NCI-H2171 treated with DMSO at 0.1 percent for 48 hours (cell line): ENCODE measurements at places on chromosomes 11 and 22.

DNA sequence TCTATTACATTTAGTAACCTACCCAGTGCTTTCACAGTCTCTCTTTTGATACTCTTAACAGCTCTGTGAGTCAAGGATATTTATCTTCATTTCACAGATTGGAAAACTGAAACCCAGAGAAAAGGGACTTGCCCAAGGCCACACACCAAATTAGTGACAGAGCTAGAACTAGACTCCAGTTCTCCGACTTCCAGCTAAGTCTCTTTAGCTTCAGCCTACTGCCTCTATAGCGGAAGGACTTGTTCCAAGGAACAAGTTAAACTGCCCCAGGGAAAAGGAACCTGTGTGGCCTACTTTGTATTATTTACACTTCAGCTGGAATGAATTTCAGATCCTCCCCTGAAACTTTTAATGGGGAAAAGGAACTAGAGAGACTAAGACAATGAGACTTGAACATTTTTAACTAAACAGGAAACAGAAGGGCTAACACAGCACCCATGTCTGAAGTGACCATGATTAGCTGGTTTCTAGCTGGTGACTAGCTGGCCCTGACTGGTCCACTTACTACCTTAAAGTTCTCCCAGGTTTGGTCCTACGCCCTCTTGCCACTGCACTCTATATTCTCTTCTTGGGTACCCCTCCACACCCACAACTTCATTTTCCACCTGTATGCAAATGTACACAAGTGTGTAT, 1.3 kb downstream of the LRRC51 start:
- DNase-seq, result no peak

DNA sequence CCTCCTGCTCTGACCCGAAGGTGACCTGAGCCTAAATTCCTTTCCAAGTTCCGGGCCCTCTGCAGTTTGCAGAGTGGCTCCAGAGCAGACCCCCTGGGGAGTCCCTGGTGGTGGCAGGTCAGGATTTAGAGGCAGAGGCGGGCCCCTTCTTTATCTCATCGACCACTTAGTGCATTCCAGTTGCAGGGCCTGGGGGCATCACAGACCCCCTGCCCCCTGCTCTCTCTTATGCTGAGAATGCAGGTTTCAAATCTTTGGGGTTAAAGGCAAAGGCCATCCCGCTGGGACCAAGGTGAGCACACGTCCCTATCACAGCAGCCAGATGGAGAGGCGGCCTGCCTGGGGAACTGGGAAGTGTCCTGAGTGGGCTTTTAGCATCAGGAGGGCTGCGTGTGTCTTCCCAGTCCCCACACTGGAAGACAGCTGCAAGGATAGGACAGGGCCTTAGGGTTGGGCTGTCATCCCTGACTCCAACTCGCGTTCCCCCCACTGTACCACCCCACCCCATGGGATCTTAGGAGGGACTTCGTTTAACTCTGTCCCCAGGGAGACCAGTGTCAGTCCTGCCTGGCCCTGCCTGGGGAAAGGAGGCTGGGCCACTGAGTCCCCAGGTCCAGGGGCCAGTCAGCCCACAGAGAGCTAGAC, 11.3 kb downstream of the DERL3 start:
- no peak for DNase-seq

GRCh38 chr11:113202431-113202830, 112.0 kb upstream of the TTC12 start:
- DNase-seq, result no peak

DNA sequence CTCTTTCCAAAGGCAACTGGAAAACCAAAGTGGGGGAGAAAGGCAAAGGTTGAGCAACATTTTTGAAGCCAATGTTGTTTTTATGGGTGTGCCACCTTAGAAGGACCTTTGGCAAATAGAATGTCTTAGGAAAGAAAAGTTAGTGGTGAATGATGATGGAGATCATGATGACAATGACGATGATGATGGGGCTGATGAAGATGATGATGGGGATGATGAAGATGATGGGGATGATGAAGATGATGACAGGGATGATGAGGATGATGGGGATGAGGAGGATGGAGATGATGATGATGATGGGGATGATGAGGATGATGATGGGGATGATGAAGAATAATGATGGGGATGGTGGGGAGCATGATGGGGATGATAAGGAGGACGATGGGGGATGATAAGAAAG, 78.4 kb upstream of the MTMR2 start:
- no peak for DNase-seq

GRCh38 chr22:38782402-38783094, 11.4 kb downstream of the DNAL4 start:
- no peak for DNase-seq

GRCh38 chr11:12236744-12237101, 126.3 kb downstream of the MICAL2 start:
- no peak for DNase-seq

DNA sequence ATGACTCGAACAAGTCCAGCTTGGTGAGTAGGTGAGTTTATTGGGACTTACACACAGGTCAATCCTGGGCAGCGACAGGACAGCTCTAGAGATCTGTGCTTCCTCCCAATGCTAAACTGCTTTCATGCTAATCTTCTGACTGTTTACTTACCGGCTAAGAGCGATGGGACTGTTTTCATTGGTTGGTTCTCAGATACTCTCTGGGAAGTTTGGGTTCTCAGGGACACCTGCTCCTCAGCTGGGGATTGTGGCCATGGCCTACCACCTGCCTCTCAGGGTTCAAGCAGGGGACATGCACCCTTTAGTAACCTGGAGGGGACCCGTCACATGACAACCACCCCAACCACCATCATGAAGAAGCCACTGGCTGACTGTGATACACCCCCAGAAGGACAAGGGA, 13.1 kb downstream of the APOL2 start:
- no peak for DNase-seq
